ENCODE measurements at places on chromosomes 2 and 18. TPM values are rescaled to one million over a fixed set of nuclear protein-coding genes. Genes with fewer than 3 reads are reported as not detected.

GRCh38 chr2:204732019-204732418 lies 186.7 kb downstream of the PARD3B start:
- peak; percentile 8 for DNase-seq

GRCh38 chr2:234603619-234604018 lies 106.7 kb upstream of the ARL4C start:
- no peak for DNase-seq

DNA sequence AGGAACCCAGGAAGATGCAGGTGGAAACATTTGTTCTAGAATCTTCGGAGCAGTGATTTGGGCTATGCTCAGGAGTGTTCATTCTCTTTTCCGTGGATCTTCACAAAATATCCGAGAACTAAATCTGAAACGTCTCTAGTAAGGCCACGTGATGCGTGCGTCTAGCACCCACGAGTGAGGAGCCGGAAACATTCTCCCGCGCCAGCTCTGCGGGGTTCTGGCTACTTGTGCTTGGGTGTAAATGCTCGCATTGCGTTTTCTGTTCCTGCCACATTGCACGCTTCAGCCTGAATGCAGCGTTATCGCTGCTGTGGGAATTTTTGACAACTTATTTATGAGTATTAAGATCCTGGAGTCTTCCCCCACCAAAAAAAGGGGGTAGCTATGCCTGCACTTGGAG lies 71.4 kb downstream of the KLHL29 start:
- no peak for DNase-seq

DNA sequence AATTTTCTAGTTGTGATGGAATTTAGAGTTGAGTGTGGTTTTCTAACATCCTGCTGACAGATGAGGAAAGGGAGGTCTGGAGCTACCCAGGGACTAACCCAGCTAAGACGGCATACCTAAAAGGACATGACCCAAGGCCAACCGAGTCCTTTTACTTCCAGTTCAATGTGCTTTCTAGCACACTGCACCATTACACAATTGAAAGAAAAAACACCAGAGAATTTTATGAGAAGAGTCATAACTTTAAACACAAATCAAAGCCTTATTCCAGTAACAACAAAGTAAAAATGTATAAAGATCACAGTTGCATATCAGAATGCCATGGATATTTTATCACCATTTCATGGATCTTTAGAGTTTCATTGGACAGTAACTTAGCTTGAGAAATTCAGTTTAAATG lies 480.3 kb downstream of the MEIS1 start:
- DNase-seq, result no peak

- no peak for DNase-seq
Observed at GRCh38 chr2:171410624-171411023, 23.2 kb downstream of the METTL8 start.

GRCh38 chr18:58569490-58569911 lies 59.4 kb downstream of the ALPK2 start:
- no peak for DNase-seq

CEBPZOS gene
- polyA plus RNA-seq, result 29.1 TPM

DNA sequence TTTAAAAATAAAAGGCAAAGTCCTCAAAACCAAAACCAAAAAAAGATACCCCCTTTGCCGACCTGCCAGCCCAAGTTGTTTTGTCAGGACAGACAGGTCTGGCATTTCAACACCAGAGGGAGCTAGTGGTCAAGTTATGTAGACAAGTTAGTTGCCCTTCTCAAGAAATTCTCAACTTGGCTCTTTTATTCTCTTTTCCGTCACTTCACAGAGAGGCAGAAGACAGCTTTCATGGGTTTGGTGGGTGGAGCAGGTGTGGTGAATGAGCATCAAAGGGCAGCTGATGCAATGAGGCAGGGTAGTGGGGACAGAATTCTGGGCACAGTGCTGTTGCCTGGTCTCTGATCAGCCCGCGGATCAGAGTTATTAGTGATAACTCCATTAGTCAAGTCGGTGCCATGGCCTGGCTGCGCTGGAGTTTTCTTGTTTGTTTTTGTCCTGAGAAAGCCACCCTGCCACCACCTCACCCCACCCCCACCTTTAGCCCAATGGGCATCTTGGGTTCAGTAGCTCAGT lies 303.7 kb upstream of the EPAS1 start:
- DNase-seq, result peak; percentile 75

ZNF892 gene
- polyA plus RNA-seq, result 0.64 TPM

SH3RF3 gene
- polyA plus RNA-seq, result 3.9 TPM

GRCh38 chr2:47373747-47374146 lies 29.2 kb upstream of the MSH2 start:
- DNase-seq, result no peak

- DNase-seq, result no peak
Observed at GRCh38 chr18:48188609-48189008, 220.6 kb downstream of the ZBTB7C start.

GRCh38 chr2:206873423-206873822 lies 65.9 kb upstream of the CPO start:
- DNase-seq, result no peak

TDRD15 gene
- polyA plus RNA-seq, result not detected

GRCh38 chr18:3130344-3130743 lies 89.4 kb downstream of the MYOM1 start:
- no peak for DNase-seq

DNA sequence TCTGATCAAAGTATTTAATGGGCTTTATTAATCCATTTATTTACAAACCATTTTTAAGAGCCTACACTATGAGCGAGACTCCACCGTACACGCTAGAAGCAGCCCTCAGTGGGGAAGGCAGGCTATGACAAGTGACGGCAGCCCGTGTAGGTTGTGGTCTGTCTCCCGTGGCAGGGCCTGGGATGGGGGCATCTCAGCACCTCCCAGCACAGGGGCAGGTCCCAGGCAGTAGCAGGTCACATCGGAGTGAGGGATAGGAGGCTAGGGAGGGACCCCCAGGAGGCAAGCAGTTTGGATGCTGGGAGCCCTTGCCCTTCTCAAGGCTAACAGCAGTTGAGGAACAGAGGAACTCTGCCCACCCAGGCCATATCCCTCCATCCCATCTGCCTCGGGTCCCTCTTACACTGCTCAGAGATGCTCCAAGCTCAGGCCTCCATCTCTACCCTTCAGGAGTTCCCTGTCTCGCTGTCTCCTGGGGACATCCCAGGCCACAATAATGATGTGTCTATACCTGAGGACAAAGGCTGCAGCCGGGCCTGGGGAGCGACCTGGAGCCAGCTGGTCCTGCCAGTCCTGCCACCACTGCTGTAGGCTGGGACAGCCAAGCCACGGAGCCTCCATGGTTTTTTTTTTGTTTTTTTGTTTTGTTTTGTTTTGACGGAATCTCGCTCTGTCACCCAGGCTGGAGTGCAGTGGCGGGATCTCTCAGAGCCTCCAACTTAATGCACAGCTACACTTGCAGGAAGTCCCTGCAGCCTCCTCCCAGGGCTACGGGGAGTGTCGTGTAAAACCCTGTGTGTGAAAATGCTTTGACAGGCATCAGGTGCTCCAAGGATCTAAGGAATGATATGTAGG lies 92.0 kb downstream of the NDUFA10 start:
- DNase-seq, result no peak

DNA sequence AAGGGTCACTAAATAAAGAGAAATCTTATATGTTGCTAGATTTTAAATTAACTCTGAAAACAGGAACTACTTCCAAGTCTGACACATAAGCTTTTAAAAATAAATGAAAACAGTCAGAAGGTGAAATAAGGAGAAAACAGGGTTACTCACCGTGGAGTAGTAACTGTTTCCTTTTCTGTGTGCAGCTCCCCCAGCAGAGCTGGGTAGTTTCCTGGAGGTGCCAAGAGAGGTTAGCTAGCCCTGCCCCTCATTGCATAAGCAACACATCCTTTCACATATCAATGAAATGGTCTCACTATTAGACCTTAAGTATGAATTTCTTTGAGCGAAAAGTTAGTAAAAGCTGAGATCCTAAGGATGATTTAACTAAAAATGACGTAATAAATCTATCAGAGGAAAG lies 54.0 kb upstream of the GPR75 start:
- DNase-seq, result peak; percentile 91

TUBA3E gene
- not detected for polyA plus RNA-seq

MLPH gene
- polyA plus RNA-seq, result not detected

ALKAL2 gene
- polyA plus RNA-seq, result not detected

GRCh38 chr2:85091838-85092237 lies 41.4 kb upstream of the TCF7L1 start:
- DNase-seq, result no peak

GRCh38 chr2:205758051-205758450 lies 75.8 kb downstream of the NRP2 start:
- DNase-seq, result peak; percentile 73

DNA sequence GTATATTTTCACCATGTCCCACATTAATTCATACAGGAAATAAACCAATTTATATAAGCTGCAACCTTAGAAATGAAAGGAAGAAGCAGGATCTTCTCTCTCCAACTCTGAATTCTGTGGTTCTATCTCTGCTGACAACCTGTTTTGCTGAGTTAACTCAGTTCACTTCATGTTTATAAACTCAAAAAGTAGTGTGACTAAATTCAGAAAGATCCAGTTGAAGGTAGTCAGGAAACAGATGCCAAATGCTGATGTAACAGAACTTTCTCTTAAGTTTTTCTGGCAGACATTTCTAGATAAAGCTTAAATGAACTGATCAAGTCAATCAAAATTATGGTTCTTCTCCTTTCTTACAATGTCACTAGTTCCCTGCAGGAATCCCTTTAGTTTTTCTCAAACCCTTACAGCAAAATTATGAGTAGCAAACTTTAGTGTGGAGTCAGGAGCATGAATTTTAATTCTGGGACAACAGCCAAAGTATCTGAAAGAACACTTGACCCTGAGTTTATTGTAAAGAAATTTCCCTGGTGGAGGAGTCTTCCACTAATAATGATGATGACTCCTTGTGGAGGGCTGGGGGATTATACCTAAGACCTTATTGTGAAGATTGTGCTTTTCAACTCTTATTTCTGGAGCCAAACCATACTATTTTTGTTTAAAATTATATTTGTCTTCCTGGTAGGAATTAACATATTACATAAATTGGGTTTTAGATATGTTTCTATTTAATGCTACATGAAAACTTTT lies 216.9 kb downstream of the MYO3B start:
- no peak for DNase-seq

SLC14A1 gene
- not detected for polyA plus RNA-seq

DNA sequence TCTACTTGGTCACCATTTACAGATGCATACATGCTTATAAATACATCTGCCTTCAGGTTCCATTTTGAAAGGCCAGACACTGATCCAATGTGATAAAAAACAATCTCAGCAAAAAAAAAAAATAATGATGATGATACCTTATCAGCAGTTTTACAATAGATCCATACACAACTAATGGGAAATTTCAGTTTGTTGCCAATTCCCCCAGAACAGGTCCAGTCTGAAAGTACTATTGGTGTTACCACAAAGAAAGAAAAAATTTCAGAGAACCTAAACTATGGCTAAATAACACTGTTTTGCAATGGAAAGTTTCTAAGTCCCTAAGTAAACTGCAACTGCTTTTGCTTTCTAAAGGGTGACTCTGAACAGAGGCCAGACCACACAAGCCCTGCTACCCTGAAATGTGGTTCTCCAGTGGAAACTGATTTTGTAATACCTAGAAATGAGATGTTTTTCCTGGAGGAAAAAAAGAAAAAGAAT lies 54.1 kb downstream of the LPIN2 start:
- DNase-seq, result no peak

DNA sequence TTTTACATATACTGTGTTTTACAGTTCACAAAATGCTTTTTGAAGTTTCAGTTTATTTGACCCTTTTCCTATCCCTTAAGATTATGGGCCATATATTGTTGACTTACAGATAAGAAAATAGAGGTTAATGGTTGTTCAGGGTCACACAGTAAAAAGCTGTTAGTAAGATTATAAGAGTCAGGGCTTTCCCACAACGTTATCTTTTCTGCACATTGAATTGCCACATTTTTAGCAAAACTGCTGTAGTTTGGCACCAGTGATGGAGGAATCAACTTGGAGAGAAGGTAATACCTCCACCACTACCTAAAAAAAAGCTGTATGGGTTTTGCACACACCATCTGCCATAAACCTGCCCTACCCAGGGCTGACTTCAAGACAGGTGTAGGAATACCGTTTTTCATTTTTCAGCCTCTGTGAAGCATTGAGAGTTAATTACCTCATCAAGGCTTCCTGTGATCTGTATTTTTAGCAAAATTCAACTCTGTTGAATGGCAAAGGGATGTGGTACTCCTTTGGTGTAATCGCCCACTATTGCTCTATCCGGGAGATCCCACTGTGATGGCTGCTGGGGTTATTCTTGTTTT lies 5.0 kb downstream of the SOWAHC start:
- DNase-seq, result no peak

IGFBP2 gene
- polyA plus RNA-seq, result 261 TPM

- DNase-seq, result no peak
Observed at GRCh38 chr2:118971245-118972122, 29.5 kb downstream of the MARCO start.

GAL3ST2 gene
- polyA plus RNA-seq, result not detected

DNA sequence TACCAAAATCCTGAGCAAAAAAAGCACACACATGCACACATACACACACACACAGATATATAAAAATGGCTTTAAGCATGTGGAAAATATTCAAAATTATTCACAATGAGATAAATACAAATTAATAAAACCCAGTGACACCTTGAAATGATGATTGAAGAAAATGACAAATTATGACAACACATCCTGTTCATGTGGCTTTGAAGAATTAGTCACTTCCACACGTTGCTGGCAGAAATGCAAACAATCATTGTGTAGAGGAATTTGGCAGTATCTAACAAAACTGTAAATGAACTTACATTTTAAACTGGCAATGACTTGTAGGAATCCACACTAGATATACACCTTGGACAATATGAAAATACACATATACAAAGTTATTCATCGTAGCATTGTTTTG lies 95.8 kb upstream of the RGPD4 start:
- no peak for DNase-seq

- DNase-seq, result no peak
Observed at GRCh38 chr2:127606625-127607398, 39.1 kb upstream of the GPR17 start.

- DNase-seq, result no peak
Observed at GRCh38 chr18:63229971-63230370, 89.6 kb downstream of the BCL2 start.

DNA sequence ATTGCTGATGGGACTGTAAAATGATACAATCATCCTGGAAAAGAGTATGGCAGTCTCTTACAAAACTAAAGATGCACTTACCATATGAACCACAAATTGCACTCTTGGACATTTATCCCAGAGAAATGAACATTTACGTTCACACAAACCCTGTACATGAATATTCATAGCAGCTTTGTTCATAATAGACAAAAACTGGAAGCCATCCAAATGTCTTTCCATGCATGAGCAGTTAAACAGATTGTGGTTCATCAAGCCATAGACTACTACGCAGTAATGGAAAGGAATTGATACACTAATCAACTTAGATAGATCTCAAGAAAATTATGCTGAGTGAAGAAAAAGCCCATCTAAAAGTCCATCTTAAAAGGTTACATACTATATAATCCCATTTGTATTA lies 156.1 kb upstream of the SLC39A10 start:
- no peak for DNase-seq

- DNase-seq, result no peak
Observed at GRCh38 chr2:79977792-79978191, 326.8 kb downstream of the LRRTM1 start.

- no peak for DNase-seq
Observed at GRCh38 chr18:46141199-46141598, 37.0 kb downstream of the HAUS1 start.

Measured in endothelial cell of umbilical vein (primary cell).